Activated T-cell treated with anti-CD3 and anti-CD28 coated beads for 24 hours (primary cell): ENCODE measurements at places on chromosomes 5 and 9.

- no peak for DNase-seq
Measured at GRCh38 chr5:64872044-64872443, 103.3 kb downstream of the CWC27 start.

DNA sequence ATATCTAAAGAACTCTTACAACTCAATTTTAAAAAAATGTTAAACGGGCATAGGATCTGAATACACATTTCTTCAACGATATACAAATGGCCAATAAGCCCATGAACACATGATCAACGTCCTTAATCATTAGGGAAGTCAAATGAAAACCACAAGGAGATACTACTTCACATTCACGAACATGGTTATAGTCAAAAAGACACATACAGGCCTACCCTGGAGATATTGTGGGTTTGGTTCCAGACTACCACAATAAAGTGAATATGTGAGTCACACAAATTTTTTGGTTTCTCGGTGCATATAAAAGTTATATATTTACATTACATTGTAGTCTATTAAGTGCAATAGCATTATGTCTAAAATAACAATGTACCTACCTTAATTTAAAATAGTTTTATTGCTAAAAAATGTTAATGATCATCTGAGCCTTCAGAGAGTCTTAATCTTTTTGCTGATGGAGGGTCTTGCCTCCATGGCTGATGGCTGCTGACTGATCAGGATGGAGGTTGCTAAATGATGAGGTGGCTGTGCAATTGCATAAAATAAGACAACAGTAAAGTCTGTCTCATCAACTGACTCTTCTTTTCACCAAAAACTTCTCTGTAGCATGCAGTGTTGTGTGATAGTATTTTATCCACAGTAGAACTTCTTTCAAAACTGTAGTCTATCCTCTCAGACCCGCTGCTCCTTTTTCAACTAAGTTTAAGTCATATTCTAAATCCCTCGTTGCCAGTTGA is 15.1 kb downstream of the AK3 start:
- DNase-seq, result no peak

GRCh38 chr5:159905496-159905895 is 10.8 kb upstream of the ADRA1B start:
- DNase-seq, result no peak

DNA sequence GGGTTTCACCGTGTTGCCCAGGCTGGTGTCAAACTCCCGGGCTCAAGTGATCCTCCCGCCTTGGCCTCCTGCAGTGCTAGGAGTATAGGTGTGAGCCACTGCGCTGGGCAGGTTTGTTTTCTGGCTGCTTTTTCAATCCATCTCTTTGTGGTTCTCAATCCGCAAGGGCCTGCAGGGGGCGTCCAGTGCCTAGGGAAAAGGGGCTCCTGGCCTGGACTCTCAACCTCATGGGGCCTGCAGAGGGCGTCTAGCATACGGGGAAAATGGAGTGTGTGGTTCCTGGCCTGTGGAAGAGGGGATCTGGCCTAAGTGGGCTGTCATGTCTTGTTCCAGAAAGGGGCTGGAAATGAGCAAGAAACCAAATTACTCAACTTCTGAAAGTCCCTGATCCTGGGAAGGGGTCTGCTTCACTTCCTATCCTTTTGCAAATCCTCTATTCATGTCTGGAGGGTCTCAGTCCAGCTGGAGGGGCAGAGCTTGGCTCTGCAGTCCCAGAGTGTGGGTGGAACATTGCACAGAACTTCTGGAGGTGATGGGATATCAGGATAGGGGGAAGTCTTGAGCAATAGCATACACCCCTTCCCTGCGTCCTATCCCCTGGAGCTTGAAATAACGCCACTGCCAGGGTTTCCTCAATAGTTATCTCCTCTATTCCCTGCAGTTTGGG is 12.7 kb upstream of the CCL27 start:
- DNase-seq, result peak; percentile 46

GRCh38 chr5:135076051-135076491 is 42.0 kb upstream of the PITX1 start:
- DNase-seq, result no peak

- no peak for DNase-seq
Measured at GRCh38 chr9:127658428-127658827, 46.4 kb downstream of the STXBP1 start.

DNA sequence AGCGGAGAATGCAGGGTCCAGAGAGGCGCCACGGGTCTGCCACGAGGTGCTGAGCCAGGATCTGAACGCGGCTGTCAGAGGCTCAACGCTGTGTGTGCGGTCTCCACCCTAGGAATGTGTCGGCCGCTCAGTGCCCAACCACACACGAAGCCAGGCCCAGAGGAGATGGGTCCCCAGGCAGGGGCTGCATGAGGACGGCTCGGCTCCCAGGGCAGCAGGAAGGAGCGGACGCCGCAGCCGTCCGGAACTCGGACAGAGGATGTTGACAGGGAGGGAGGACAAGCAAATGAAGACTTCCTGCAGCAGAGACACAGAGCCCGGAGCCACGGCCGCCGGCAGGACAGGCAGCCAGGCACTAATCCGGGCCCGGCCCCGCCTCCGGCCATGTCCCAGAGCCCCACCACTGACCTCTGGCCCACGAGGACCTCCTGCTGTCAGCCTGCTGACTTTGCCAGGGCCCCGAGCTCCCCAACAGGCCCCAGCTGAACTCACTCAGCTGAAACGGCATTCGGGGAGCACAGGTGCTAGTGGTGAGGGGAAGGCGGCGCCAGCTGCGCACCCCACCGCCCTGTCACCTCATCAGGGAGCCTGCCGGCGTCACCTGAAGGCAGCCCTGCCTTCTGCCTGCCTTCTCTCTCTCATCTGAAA is 12.7 kb downstream of the VAV2 start:
- no peak for DNase-seq

GRCh38 chr5:1416856-1417469 is 28.3 kb downstream of the SLC6A3 start:
- DNase-seq, result no peak

DNA sequence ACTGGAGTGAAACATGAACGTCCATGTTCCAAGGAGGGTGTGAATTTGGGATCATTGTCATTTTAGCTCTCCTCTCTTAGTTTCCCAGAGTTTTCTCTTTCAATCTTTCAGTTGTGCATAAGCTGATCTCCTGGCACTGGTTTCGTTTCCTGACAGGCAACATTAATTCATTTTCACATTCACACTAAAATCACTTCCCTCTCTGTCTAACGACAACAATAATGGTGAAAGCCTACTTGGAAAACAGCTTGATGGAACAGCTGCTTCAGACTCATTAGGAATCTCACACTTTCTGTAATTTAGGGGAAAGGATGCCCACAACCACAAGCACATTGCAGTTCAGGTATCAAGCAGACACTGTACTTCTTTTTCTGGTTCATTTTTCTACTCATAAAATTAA is 188.6 kb downstream of the TRIM36 start:
- DNase-seq, result no peak

GRCh38 chr9:131997779-131998178 is 81.9 kb downstream of the MED27 start:
- DNase-seq, result no peak

- no peak for DNase-seq
Measured at GRCh38 chr5:51471630-51472029, 88.4 kb downstream of the ISL1 start.

- no peak for DNase-seq
Measured at GRCh38 chr5:151026679-151027078, 6.3 kb downstream of the GPX3 start.

- DNase-seq, result no peak
Measured at GRCh38 chr5:126115059-126115629, 308.1 kb upstream of the GRAMD2B start.
